Esophagus squamous epithelium (tissue), 5 donors: ENCODE measurements at places on chromosomes 11 and 22.

DNA sequence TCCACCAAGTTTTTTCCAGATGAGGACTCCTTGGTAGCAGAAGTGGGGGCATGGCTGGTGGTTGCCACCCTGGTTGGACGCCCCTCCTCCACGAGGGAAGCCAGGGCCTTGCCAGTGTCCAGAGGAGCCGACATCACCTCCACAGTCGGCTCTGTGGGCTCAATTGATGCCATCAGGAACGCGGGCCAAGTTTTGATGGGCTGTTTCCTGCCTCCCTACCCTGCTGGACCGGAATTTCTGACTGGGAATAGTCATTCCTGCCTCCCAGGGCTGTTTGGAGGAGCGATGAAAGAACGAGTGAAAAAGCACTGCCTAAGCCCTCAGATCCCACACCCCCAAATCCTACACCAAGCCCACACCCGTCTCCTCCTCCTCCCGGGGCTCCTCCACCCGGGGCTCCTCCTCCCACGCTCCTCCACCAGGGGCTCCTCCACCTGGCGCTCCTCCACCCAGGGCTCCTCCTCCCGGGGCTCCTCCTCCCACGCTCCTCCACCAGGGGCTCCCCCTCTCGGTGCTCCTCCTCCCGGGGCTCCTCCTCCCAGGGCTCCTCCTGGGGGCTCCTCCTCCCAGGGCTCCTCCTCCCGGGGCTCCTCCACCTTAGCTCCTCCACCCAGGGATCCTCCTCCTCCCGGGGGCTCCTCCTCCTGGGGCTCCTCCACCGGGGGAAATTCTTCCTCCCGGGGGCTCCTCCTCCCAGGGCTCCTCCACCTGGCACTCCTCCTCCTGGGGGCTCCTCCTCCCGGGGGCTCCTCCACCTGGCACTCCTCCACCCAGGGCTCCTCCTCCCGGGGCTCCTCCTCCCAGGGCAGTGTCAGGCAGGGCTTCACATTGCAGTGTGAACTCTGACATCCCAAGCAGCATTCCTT, 10.0 kb upstream of the PRR5 start:
- DNase-seq = no peak

DNA sequence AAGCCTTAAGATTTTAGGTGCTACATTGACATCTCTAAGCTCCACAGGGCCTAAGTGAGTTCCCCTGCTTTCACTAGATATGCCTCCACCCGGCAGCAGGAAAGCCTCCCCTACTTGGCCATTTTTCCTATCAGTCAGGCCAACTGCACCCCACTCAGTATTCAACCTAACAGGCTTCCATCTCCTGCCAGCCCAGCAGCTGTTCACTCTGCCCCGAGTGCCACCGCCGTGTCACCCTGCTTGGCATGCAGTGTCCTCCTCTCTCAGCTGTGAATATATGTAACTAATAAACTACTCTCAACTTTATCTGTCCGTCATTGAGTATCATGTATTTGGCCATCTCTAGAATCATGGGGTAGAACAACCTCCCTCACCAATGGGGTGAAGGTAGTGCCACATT, 9.0 kb upstream of the OR6M1 start:
- no peak for DNase-seq

DNA sequence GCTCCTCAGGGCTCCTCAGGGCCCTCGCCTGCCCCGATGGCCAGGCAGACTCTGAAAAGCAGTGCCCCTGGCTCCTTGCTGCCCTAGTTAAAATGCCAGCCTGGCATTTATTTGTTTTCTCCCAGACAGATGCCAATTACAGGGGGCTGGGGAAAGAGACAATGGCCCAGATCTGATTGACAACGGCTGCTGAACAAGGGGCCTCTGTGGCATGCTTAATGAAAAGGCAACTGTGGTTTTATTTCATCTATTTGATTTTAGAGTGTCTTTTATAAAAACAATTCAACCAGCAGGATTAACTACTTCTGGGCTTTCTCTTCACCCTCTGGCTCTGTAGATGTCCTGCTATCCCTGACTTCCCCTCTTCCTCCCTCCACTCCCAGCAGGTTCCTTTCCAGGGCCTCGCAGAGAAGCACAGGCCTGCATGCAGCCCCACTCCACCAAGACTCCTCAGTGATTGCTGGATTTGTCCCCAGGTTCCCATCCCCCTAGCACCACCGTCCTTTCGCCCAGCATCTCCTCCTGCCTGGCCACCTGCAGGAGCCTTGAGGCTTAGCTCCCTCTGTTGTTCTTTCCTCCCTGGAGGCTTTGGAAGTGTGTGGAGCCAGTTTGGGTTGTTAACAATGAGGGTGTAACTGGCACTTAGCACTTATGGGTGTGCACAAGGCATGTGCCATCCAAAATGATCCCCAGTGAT, 171.1 kb downstream of the TENM4 start:
- DNase-seq = no peak

- no peak for DNase-seq
Measured at GRCh38 chr11:123487157-123487744, 57.2 kb downstream of the GRAMD1B start.

DNA sequence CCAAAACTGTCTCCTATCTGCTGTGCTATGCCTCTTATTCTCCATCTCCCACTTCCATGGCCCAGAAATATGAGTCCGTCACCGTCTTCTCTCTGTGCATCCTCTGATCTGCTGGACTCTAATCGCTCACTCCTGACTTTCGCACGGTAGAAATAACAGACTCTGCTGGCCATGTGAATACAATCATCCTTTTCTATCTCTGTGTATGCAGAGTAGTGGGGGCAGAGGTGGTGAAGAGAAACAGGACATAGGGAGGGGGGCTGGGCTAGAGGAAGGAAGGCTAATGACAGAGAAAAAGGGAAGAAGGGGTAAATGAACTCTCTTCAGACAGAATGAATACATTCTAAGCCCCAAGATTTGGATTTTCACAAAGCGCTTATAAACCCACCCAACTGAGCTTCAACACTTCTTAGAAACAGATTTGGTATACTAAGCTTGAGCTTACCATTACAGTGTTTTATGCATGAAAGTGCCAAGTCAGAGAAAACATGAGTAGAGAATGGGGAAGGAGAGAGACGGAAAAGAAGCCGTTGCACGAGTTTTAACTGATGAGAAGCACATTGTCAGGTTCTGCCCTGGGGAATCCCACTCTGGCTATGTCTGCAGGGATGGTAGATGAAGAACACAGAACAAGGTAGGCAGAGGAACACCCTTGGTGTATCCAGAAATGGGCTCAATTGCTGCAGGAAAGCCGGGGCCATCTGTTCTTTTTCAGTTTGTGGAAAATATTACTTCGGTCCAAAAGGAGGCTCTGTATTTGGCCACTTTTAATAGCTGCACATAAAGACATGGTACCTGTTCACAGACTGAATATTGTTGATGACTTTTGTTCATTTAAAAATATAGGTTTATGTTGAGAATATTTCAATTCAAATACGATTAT, 324.7 kb downstream of the ETS1 start:
- DNase-seq = no peak

GRCh38 chr22:25134028-25134427, 65.6 kb upstream of the CRYBB3 start:
- no peak for DNase-seq

GRCh38 chr11:35909511-35910265, 34.2 kb upstream of the LDLRAD3 start:
- no peak for DNase-seq

DNA sequence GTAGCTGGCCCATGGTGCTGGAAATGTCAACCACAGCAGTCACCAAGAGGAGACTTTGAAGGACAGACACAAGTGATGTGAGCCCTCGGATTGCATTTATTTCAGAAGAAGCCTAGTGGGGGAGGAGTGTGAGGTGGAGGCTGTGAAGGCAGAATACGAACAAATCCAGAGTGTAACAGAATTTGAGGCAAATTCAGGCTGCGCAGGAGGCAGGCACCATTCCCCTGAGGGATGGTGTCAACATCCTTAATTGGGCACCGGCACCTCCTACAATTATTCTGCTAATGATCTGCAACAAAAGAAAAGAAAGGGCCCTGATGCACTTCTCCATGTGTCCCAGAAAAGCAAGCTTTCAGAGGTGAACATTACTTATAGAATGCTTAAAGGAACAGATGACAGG, 32.2 kb downstream of the CWC15 start:
- no peak for DNase-seq
